GM06990 (cell line): ENCODE measurements at places on chromosomes 1 and 21.

DNA sequence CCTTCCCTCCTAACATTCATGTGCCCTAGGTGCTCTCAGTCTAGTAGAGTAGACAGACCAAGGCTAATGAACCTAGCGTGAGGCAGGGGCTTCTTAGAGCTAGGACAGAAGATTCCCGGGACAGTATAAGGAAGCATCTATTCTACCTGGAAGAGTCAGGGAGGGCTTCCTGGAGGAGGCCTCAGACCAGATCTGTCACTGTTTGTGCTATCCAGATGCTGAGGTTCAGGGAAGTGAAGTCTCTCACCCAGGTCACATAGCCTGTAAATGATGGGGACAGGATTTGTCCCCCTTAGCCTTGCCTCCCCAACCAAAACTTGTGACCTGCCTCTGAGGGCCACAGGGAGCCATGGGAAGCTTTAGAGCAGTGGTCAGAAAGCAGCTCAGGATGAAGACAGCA, 20.7 kb downstream of the ACTL8 start:
- no peak for DNase-seq

- no peak for DNase-seq
Observed at GRCh38 chr1:101098907-101099306, 73.3 kb upstream of the DPH5 start.

- DNase-seq, result peak; percentile 78
Observed at GRCh38 chr1:31605908-31606427, 11.5 kb upstream of the HCRTR1 start.

GRCh38 chr1:201582705-201583442, 43.9 kb downstream of the NAV1 start:
- no peak for DNase-seq

GRCh38 chr1:223473601-223474344, 80.6 kb downstream of the CCDC185 start:
- no peak for DNase-seq

GRCh38 chr1:239952348-239953308, 139.1 kb upstream of the FMN2 start:
- no peak for DNase-seq

DNA sequence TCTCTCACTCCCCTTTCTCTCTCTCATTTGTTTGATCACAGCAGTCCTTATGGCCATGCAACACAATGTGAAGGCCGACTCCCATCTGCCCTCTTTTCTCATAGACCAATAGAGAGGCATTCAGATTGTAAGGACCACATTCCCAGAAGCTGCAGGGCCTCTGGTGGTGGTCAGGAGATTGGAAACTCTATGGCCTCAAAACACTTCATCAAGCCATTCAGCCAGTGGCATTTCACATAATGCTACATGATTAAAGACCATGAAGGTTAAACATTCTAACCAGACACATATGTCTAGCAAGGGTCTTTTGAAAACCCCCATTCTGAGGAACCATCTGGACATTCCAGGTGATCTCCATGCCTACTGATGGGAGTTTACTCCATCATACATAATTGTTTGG, 769.5 kb upstream of the CXADR start:
- no peak for DNase-seq

- no peak for DNase-seq
Observed at GRCh38 chr1:53130598-53130877, 11.9 kb downstream of the SLC1A7 start.

DNA sequence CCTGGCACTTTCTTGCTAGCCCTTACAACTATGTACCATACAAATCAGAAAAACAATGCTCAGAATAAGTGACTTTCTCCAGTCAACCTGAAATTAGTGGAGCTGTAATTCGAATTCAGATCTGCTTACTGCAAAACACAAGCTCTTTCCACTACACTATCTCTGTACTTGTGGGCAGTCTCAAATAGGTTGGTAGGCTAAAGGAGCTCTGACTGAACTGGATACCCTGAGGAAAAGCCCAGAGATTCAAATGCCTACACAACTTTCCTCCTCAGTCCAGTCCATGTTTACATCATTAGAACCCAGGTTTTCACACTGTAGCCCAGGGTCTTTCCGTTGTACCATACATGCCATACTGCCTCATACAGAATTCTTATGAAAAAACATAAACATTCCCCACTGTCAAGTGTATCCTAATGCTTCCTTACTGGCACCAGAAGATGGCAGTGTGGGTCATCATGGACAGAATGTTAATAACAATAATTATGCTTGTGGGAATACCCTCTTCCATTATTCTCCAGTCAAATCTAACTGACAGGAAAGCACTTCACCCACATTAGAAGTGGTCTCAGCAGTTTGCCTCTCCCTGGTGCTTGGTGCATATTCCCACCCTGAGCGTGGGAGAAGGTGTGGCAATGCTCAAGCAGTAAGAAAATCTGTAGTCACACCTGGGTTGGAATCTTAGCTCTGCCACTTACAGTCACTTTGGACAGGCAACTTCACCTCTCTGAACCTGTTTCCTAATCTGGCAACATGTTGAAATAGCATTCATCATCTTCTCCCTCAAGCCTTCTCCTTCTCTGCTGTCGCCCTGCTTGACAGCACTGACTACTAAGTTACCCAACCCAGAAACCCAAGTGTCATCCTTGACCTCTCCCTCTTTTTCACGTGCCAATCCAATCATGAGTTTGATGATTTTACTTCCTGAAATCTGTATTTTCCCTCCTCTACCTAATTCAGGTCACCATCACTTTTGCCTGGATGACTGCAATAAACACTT, 14.4 kb upstream of the ZFYVE9 start:
- no peak for DNase-seq

GRCh38 chr1:236066828-236067386, 2.0 kb upstream of the NID1 start:
- DNase-seq, result peak; percentile 72

- DNase-seq, result no peak
Observed at GRCh38 chr21:33685613-33686197, 43.4 kb downstream of the ITSN1 start.

- DNase-seq, result no peak
Observed at GRCh38 chr1:165451691-165452090, 6.8 kb upstream of the RXRG start.

GRCh38 chr1:45530632-45531135, 9.0 kb upstream of the PRDX1 start:
- no peak for DNase-seq

DNA sequence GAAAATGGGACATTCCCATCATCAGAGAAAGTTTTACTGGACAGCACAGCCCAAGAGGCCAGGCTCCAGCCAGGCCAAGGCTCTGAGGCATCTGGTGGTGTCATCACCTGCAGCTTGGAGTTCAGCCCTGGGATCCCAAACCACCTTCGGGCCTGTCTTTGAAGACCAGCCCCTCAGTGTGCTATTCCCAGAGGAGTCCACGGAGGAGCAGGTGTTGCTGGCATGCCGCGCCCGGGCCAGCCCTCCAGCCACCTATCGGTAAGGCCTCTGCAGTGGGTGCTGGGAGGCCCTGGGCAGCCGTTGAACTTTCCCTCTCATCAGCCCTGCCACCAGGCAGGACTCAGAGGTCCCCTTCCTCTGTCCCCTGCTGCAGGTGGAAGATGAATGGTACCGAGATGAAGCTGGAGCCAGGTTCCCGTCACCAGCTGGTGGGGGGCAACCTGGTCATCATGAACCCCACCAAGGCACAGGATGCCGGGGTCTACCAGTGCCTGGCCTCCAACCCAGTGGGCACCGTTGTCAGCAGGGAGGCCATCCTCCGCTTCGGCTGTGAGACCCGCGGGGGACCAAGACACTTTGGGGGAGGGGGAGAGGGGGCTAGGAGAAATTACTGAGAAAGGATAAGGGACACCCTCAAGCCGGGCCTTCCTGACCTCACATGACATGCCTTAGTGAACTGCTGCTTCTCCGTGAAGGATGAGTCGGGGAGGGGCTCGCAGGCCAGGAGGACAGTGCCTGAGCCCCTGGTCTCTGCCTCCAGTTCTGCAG, 15.0 kb downstream of the CNTN2 start:
- no peak for DNase-seq

DNA sequence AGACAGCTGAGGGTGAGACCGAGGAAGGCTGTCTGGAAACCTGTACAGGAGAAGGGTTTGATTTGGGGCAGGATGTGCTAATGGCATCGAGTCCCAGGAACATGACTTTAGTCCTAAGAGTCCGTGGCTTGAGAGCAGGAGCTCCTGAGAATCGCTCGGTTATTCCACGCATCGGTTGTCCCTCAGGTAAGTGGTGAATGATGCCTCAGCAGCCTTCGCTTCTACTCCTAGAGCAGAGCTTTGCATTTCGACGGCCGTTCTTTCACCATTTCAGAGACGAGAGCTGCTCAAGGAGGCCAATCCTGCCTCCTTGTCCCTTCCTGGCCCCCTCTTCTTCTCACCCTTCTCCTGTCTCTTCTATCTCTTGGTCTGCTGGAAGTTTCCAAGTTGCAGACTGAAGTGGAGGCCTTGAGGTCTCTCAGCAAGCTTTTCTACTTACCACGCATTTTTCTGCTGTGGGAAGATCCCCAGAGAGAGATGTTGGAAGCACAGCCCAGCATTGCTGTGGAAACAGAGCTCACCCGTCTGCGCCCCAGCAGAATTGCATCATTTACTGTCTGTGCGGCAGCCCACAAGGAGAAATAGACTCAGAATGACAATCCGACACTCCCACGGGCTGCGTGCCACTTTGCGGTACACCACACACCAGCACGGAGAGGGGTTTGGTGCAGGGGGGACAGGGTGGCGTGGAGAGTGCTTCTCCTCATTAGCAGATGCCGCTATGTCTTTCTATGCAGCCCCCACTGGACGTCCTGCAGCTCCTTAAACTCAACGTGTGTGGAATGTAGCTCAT, 270.7 kb upstream of the C1orf174 start:
- DNase-seq, result no peak

DNA sequence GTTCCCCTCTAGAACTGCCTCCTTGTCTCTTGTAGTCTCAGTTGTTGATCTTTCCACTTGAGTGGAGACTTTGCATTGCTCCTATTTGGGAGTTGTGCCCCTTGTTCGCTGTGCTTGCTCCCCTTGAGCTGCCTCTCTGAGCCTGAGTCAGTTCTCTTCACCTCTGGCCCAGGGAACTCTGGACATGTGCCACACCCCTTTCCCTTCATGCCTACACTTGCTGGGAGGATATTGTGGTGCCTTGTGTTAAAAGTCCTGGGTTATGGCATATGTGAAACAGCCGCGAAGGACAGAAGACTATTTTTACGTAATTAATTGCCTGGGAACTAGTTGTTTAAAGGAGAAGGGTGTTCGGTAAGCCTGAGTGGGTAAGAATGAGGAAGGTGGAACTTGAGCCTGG, 32.2 kb upstream of the RPTN start:
- DNase-seq, result no peak

- no peak for DNase-seq
Observed at GRCh38 chr1:43764581-43764980, 57.2 kb downstream of the ST3GAL3 start.

- DNase-seq, result no peak
Observed at GRCh38 chr1:112672842-112673241, 1.6 kb upstream of the MOV10 start.

GRCh38 chr21:44455524-44456213, 359 bp downstream of the LRRC3 start:
- peak; percentile 50 for DNase-seq

DNA sequence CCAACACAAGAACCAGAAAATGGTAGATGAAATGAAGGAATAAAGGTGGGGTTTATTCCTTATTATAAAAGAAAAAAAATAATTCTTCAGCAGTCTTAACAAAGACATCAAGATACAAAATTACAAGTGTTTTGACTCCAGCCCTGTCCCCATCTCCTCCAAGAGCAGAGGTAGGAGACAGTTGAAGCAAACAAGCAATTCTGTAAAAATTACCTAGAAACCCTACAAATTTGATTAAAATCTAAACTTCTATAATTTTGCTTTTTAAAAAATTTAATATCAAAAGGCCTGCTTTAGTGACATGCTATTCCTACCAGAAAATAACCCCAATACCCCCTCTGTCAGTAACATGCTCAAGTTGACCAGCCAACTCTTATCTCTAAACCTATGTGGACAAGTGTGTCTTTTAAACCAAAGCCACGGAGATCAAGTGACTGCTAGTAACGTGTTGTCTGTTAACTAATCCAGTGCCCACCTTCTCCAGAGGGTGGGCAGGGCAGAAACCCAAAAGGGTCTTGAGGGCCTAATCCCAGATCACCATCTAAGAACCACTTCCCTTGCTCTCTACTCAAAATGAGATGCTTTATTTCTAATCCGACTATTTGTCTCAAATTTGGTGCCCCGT, 8.4 kb downstream of the GLUL start:
- DNase-seq, result no peak

DNA sequence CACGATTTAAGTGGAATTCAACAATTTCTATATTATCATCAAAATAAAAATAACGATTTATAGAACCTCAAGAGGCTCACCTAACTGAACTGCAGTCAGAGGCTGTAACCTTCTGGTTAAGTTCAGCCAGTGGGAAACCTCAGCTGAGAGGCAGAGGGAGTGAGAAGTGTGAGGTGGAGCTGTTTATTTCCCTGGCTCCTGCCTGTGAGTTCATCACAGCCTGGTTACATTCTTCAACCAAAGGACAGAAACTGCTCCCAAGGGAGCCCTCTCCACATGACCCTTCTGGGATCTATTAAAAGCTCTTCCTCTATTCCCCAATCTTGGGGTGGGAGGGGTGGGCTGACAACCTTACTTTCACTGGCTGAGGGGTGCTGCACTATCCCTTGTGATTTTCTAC, 22.2 kb downstream of the DYNLT5 start:
- no peak for DNase-seq

DNA sequence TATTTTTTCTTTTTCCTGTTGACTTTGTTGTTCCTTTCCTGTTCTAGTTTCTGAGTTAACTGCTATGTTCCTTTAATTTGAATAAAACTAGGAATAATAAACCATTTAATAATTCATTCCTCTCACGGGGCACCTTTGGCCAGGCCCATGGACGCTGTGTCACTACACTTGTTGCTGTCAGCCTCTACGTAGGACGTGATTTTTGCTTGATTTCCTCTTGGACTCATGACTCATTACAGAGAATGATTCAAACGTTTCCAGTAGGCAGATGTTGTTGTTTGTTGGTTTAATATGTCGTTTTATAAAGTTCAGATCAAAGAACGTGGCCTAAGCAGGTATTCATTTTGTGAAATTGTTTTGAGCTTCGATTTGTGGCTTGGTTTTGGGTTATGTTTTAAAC, 9.1 kb upstream of the SLC19A1 start:
- DNase-seq, result no peak

- no peak for DNase-seq
Observed at GRCh38 chr1:224217655-224218623, 34.9 kb downstream of the DEGS1 start.

DNA sequence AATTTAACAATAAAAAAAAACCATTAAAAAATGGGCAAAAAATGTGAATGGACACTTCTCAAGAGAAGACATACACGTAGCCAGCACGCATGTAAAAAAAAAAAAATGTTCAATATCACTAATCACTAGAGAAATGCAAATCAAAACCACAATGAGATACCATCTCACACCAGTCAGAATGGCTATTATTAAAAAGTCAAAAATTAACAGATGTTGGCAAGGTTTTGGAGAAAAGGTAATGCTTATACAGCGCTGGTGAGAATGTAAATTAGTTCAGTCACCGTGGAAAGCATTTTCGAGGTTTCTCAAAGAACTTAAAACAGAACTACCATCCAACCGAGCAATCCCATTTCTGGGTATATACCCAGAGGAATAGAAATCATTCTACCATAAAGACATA, 1091.5 kb upstream of the B3GALT2 start:
- DNase-seq, result no peak
